ENCODE measurements at places on chromosomes 6 and 20. TPM values are rescaled to one million over a fixed set of nuclear protein-coding genes. Genes with fewer than 3 reads are reported as not detected.

C6orf163 gene
- total RNA-seq = 2.1 TPM

GABBR1 gene
- 72.4 TPM for total RNA-seq

GSTA3 gene
- not detected for total RNA-seq

RNF144B gene
- 1.0 TPM for total RNA-seq

ILRUN gene
- total RNA-seq = 66.5 TPM

HTR1B gene
- not detected for total RNA-seq

IL17A gene
- total RNA-seq = not detected

All from A673 (cell line).